ENCODE measurements at places on chromosomes 13 and 19.
A peak's percentile ranks its signal among the peaks of the same experiment; 100 is the strongest.

- no peak for DNase-seq
These were observed 26.7 kb upstream of the TMEM255B start for GRCh38 chr13:113732176-113732960.

DNA sequence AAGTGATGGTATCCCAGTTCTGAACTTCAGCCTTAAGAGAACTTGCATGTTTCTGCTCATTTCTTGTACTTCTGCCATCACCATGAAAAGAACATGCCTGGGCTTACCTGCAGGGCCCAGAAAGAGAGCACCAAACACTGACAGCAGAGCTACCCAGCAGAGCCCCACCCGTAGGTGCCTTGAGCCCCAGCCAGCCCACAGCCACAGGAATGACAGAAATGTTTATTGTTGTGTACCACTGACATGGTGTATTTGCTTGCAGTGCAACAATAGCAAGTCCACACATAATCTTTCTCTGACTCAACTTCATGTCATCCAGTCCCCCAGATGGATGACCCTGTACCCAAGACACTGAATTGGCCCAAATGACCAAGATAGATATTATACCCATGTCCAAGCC, 195.2 kb downstream of the TSHZ3 start:
- no peak for DNase-seq

DNA sequence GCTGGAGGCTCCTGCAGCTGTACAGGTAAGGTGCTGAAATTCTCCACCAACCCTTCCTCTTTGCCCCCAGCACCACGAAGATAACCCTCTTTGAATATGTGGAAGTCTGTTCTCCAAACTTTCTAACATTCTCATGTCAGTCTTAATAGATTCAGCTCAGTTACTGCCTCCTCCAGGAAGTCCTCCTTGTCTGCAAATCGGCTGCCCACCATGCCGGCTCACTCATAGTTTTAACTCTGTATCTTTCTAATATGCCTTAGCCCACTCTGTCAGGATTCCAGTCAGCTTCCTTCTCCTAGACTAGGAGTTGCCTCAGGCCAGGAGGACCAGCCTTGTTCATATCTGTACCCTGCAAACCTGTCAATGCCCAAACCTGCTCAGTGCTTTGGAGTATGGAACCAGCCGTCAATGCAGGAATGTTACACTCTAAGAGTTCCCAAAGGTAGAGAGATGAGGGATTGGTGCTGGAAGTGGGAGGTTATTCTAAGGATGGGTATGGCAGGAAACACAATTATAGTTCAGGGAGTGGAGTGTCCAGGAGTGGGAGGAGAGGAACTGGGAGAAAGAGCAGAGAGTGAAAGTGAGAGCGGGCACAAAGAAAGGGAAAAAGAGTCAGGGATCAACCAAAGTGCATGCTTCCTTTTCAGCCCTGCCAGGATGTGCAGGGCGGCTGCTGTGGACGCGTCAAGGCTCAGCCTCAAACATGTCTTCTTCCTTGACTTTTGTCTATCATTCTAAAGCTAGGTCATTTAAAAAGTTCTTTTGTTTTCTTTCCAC, 38.0 kb upstream of the ALOX5AP start:
- DNase-seq = no peak

DNA sequence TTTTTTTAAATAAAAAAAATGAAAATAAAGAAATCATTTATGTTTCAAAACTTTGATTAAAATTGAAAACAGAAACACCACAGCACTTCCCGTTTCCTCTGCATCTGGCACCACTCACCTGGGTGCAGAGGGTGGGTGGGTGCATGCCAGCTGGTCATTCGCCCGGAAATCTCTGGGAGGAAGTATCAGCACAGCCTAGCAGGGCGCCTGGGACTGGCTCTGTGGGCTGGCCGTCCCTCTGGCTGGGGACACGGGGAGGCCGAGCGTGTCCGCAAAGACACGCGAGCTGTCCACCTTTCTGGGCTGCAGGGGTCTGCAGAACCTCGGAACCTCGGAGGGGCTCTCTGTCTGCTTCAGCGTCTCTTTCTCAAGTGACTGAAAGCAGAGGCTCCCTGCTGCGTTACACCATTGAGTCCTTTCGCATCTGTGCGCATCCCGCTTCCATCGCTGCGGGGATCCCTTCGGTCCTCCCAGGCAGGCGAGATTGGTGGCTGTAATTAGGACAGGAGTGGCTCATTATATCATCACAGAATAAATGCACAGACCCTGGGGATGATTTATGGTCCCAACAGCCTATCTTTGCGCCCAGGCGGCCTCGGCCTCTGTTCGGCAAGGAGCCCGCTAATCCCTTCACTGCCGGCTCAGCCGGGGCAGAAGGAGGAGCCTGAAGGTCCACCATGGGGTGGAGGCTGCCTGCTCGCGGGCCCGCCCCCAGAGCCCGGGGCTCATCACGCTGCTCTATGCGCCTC, 17.2 kb downstream of the CRTC1 start:
- DNase-seq = peak; percentile 58

Data from stimulated activated CD4-positive, alpha-beta T cell treated with anti-CD3 and anti-CD28 coated beads, Interleukin-12 subunit alpha, Interleukin-12 subunit beta, amount 100 ng/mL, for 48 hours (primary cell).